Ureter (tissue), 1 donor: ENCODE measurements at places on chromosomes 12 and 14. TPM values are rescaled to one million over a fixed set of nuclear protein-coding genes. Genes with fewer than 3 reads are reported as not detected.

Gene OTOGL
- total RNA-seq = 0.57 TPM

Gene SMOC1
- 23.3 TPM for total RNA-seq

DNA sequence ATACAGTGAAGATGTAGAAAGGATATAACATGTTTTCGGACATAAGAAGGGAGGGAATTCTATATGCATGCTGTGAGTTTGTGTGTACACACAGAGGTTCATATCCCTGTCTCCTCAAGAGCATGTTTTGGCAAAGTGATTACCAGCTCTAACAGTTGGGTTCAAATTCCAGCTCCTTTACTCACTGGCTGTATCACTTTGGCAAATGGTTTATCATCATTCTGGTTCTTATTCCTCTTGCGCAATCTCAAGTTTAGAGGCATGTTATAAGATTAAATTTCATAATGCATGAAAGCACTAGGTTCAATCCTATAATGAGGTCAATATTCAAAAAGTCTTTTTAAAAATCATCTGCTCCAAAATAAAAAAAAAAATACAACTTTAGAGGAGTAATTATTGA is 107.7 kb upstream of the LRFN5 start:
- DNase-seq = no peak

- no peak for DNase-seq
Measured at GRCh38 chr12:29314416-29314815, 66.6 kb downstream of the ERGIC2 start.

Gene OR6C3
- total RNA-seq = not detected

Gene KRT79
- total RNA-seq = not detected

DNA sequence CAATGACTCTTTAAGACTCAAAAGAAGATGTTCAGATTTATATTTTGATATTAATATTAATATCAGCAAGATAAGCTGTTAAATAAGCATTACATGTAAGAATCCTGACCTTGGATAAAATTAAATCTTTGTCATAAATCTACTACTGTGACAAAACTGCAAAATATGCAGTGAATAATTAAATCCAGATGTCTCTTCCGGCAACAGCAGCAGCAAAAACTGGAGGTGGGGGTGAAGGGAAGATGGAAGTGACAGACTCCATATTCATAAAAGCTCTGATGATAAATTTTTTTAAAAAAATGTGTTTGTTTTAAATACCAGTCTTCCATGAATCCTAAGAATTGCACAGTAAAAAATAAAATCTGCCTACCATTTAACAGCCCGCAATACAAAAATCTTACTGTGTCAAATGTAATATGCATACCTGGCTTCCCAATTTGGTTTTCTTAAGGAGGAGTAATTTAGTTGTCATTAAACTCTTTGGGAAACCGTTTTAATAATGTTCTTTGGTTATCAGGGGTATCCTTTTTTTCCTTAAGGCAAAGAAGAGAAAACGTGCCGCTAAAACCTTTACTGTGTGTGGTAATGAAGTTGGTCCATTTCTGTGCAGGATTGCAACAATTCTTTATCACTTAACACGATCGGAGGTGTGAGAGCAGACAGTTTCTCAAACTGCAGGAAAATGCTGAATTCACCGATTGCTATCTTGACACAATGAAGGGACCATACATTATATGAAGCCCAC is 478.2 kb downstream of the DIO2 start:
- no peak for DNase-seq

DNA sequence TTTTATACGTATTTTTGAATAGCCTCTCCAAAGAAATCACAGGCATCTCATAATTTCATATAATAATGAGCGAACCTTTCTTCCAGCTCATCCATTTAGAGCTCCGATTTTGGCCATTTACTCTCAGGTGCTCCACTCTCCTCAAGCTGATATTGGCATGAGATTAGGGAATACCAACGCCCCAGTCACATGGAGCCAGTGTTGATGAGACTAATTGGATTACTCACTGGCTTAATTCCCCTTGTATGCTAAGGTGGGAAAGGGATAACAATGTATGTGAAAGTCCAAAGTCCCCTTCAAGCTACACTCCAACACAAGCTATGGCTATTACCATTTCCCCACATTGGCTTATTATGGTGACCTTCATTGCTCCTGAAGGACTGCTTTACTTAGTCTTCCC is 76.6 kb upstream of the NAV3 start:
- no peak for DNase-seq

- peak; percentile 58 for DNase-seq
Measured at GRCh38 chr14:76267322-76268046, 108.5 kb upstream of the ESRRB start.

- no peak for DNase-seq
Measured at GRCh38 chr12:40145896-40146295, 40.0 kb upstream of the SLC2A13 start.

DNA sequence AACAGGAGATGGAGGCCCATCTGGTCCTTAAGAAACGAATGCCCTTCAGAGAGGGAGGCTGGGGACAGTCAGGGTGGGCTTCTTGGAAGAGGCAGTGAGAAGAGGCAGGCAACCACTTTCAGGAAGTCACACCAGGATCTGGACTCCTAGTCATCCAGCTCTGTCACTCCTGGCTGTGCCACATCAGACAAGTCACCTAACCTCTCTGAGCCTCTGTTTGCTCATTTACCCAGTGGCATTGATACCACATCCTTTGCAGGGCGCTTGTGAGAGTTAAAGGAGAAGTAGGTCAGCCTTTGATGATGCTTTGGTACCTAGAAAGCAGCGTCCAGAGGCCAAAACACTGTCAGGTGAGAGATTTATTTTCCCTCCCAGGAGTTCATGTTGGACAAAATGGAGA is 11.1 kb downstream of the CCDC197 start:
- no peak for DNase-seq

Gene AICDA
- not detected for total RNA-seq

GRCh38 chr12:104736307-104736706 is 221.8 kb downstream of the SLC41A2 start:
- no peak for DNase-seq

GRCh38 chr14:20978687-20979086 is 11.1 kb upstream of the METTL17 start:
- DNase-seq = no peak

Gene AQP2
- total RNA-seq = 0.70 TPM

GRCh38 chr12:110287986-110288385 is 6.9 kb downstream of the ATP2A2 start:
- DNase-seq = no peak

DNA sequence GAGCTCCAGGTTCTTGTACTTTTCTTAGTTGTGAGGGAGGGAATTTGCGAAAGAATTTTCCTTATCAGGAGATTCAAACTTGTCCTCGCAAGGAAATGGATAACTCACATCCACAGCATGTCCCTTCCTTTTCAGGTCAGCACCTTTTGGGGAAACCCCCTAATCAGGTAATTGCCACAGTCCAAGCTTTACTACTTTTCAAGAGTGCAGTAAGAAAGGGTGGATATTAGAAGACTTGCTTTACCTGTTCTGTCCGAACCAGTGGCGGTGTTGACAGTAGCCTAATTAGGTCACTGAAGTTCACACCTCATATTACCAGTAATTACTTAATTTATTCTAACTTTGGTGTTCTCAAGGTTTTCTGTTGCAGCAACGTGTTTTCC is 6.7 kb upstream of the C12orf50 start:
- DNase-seq = no peak

DNA sequence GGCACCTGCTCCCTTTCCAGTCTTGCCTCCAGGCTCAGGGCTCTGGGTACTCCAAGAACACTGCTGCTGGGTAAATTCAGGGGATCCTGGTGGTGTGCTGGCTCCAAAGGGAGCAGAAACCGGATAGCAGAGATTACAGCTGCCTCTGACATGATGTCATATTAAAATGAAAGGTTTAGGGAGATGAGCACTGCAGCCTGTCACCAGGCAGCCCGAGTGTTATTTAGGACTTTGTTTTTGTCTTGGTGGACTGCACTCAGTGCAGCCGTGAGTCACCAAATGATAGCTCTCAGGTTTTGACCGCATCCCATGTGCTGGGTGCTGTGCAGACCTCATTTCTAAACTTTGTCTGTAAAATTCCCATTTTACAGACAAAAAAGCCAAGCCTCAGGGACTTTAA is 266.0 kb upstream of the CRY1 start:
- DNase-seq = no peak

- DNase-seq = no peak
Measured at GRCh38 chr14:29896354-29896821, 31.3 kb downstream of the PRKD1 start.

Gene SLC10A1
- total RNA-seq = 0.23 TPM

Gene SLC6A13
- total RNA-seq = not detected

DNA sequence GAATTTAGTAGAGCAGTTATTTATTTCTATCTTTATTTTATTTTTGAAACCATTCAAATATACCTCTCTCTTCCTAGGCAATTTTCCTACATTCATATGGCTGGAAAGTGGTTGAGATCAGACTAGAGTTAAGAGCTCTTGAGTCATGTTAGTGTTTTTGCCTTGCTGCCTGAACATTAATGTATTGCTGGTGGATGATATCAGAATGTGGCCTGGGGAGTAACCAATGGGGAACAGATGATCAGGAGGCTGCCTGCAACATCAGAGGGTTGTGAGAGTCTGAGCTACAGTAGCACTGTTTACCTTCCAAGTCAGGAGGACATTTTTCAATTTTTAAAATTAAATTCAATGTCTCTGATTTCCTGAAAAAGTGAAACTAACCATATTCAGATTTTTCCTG is 166.3 kb upstream of the TRHDE start:
- no peak for DNase-seq

Gene OR4M1
- total RNA-seq = not detected
